BJ (cell line): ENCODE measurements at places on chromosomes 5 and 9. TPM values are rescaled to one million over a fixed set of nuclear protein-coding genes. Genes with fewer than 3 reads are reported as not detected.

Gene COL23A1
- not detected in 2 replicates for polyA plus RNA-seq

- no peak for DNase-seq
Observed at GRCh38 chr9:8718121-8718725, 918.6 kb upstream of the DMAC1 start.

- DNase-seq: no peak
Observed at GRCh38 chr5:36654564-36654963, 48.2 kb downstream of the SLC1A3 start.

Gene ACTBL2
- 0.05 and 0.07 TPM in 2 replicates for polyA plus RNA-seq

DNA sequence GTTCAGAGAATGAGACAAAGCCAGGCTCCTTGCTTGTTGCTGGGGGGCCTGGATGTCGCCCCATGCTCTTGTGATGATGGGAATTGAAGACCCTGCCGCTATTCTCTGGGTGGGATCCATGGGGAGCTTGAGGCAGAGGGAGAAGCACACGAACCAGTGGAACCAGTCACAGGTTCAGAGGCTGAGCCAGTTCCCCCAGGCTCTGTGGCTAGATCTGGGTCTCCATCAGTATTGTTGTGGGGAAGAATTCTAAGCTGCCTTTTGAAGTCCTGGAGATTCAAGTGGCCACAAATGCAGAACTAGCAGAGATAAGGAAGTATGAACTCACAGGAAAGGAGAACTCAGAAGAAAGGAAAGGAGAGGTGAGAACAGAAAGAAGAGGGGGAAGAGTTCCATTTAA, 219.4 kb downstream of the MSX2 start:
- DNase-seq: no peak

Gene FAM174A
- 7.9 and 11.0 TPM in 2 replicates for polyA plus RNA-seq

Gene SLC36A3
- polyA plus RNA-seq: not detected in 2 replicates

Gene IL3
- polyA plus RNA-seq: not detected in 2 replicates

DNA sequence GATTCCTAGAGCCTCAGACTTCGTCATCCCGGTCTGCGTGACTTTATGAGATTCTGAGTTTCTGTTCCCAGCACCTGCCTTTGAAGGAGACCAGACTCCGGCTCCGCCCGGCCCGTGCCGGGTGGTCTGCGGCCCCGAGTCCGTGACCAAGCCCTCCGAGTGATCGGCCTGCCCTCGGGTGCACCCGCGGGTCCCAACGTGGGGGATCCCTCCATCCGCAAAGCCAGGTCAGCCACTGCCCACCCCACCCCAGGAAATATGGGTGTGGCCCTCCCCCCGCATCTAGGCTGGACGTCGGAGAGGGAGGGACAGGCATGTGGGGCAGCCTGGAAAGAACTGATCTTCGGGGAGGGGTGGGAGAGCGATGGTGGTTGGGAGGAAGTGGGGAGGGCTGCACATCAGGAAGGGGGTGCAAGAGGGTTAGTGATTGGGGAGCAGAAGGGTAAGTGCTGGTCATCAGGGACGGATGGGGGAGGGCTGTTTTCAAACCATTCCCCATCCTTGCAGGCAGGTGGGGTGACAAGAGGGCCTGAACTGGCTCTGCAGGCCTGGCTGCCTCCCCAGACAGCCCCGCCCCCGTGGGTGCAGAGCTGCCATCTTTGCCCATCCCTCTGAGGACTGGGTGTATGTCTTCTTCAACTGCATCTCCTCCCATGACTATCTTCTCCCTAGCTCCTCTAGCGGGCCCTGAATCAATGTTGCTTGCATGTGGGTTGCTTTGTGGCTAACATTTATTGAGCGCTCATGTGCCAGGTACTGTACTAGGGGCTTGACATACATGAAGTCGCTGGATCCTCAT, 747 bp downstream of the LRSAM1 start:
- no peak for DNase-seq

DNA sequence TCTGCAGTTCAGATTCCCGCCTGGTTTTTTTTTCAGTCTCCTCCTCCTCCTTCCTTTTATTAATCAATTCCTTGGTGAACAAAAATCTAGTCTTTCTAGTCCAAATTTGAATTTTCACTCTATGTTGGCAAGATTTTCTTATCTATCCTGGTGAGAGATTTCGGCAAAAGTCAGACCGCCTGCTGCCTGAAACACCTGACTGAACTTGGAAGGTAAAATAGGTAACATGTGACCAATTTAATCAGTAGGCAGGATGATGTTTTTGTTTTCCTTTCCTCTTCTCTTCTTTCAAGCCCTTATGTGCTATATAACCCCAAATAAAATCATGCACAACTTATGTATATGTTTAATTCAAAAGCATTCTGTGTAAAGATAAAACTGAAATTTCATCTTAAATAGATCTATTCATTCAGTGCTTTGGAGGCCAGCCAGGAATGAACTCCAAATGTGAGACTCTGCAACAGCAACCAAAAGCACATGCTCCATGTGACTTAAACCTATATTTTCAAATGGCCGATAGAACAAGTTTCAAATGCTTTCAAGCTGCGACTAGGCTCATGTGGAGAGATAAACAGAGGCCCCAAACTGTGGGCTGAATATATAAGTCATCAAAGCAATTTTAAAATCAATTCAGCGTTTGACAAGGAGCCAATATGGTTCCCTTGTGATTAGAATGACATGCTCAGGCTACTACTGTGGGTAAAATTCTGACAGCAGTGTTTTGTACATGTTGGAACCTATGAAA, 100.4 kb upstream of the SEMA6A start:
- DNase-seq: no peak

Gene KLHL9
- 14.4 and 25.9 TPM in 2 replicates for polyA plus RNA-seq

DNA sequence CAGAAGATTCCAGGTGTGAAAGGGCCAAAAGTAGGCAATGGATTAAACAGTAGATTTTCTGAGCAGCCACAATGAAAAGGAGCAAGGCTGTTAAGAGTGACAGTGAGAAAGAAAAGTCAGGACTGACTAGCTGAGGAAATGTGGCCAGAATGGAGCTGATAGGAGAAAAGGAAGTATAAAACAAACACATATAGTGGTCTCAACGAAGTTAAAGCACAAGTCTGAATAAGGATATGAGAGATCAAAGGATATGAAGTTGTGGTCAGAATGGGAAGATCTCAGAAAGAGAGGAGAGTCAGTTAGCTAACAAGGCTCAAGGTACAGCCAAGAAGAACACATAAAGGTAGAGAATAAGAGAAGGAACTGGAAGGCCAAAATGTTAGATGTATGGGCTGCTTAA, 39.9 kb downstream of the FNIP1 start:
- DNase-seq: no peak

- no peak for DNase-seq
Observed at GRCh38 chr9:34216325-34216724, 37.5 kb downstream of the UBAP1 start.

DNA sequence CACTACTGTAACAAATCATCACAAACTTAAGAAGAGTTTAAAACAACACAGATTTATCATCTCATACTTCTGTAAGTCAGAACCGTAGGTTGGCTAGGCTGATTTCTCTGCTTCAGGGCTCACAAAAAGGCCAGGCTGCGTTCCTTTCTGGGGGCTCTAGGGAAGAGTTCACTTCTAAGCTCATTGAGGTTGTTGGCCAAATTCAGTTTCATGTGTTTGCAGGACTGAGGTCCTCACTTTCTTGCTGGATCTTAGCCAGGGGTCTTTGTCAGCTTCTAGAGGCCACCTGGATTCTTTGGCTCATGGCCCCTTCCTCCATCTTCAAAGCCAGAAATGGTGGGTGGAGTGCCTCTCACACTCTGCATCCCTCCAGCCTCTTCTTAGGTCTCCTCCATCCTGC, 76.0 kb downstream of the ACTBL2 start:
- no peak for DNase-seq

Gene PCDHGC4
- 0.49 TPM in 2 replicates for polyA plus RNA-seq

Gene BTNL3
- not detected in 2 replicates for polyA plus RNA-seq

Gene HSD17B3
- 0.05 TPM in 1 of 2 replicates, not detected in the other for polyA plus RNA-seq

GRCh38 chr5:141733198-141733597, 51.2 kb upstream of the ARAP3 start:
- DNase-seq: no peak

DNA sequence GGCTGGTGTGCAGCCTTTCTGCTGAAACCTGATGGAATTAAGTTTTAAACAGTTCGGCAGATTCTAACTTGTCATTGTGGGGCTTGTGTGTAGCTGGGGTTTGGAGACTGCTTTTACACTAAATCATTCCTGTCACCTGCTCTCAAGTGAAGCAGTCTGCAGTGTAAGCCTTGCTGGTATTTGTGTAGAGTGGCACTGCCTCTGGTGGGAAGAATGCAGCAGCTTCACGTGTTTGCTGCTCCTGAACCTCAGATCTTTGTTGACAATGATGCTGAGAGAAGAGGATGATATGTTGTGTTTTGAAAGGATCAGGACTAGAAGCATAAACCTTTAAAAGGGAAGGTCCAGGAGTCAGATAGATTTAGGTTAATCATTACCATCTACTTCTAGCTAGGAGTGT, 88.1 kb downstream of the KDM4C start:
- DNase-seq: no peak

DNA sequence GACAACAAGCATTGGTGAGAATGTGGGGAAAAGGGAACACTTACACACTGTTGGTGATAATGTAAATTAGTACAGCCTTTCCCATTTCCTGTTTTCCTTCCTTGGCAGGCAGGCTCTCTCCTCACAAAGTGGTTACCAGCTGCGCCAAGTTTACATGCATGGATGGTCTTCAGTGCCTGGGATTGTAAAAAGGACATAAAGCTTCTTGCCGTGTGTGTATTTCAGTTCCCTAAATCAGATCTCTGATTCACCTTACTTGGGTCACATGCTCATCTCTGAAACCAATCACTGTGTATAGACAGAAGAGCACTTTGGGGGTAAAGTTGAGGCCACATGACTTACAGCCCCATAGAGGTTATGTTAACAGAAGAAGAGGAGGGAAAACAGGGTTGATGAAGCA, 92.8 kb downstream of the CAVIN4 start:
- no peak for DNase-seq

- no peak for DNase-seq
Observed at GRCh38 chr5:172640822-172641358, at the start of gene NEURL1B. NEURL1B (plus strand) TSS chr5:172641263; CDS start chr5:172641407, 144 bp downstream.

Gene SNCAIP
- polyA plus RNA-seq: 1.5 and 1.7 TPM in 2 replicates

- DNase-seq: no peak
Observed at GRCh38 chr9:1414711-1415131, 364.6 kb downstream of the DMRT2 start.

GRCh38 chr5:107551088-107551487, 119.6 kb downstream of the EFNA5 start:
- no peak for DNase-seq

DNA sequence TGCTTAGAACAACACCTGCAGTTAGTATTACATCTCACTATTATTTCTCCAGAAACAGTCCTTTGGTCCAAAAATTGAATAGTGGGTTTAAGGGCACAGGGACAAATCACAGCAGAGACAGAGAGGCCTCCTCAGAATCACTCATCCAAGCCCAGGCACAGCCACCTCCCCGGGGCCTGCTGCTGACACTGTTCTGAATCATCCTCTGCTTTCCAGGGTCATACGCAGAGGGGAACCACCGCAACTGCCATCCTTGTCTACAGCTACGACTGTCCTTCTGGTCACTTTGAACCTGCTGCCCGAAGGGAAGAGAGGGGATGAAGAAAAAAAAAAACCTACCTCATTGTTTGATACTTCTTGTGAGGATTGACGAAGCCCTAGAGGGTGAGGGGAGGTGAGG, 35.3 kb upstream of the MAN2A1 start:
- no peak for DNase-seq

Gene OTP
- polyA plus RNA-seq: not detected in 2 replicates

GRCh38 chr5:150461231-150461630, 11.7 kb upstream of the RPS14 start:
- DNase-seq: no peak

Gene AOPEP
- polyA plus RNA-seq: 52.1 and 57.3 TPM in 2 replicates

GRCh38 chr5:664343-664993, 28.7 kb downstream of the TPPP start:
- no peak for DNase-seq

Gene DNAH5
- 1.1 and 1.8 TPM in 2 replicates for polyA plus RNA-seq

DNA sequence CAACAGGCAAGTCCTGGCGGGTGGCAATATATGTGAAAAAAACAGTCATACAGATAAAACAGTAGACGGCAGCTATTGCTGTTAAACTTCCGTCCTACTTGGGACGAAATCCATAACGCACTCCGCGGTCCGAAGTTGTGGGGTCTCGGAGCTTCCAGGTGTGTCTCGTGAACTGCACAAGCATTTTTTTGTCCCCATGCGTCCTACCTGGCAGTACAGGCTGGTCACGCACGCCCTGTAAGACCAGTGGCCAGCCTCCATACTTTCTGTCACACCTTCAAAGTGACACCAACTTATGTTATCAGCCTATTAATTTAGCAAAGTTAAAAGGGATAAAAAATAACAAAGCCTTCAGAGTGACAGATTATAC, 51.3 kb downstream of the TGFBI start:
- no peak for DNase-seq

DNA sequence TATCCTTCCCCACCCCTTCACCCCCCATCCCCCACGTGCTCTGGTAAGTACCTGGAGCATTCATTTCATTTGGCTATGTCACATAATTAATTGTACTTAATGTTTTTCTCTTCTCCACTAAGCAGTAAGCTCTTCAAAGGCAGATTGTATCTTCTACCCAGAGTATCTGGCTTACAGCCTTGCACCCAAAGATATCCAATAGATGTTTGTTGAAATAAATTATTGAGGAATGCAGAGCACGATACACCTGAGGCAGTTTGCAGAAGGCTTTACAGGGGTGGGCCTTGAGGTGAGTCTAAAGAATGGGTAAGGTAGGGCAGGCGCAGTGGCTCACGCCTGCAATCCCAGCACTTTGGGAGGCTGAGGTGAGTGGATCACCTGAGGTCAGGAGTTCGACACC, 2.5 kb upstream of the SOWAHA start:
- DNase-seq: no peak

- peak; percentile 80 for DNase-seq
Observed at GRCh38 chr5:57442080-57442839, 40.4 kb downstream of the ACTBL2 start.

Gene IFNK
- not detected in 2 replicates for polyA plus RNA-seq
